ENCODE measurements at places on chromosomes 11 and 22. TPM values are rescaled to one million over a fixed set of nuclear protein-coding genes. Genes with fewer than 3 reads are reported as not detected.

The TRIM48 gene
- total RNA-seq, result not detected

The RASD2 gene
- total RNA-seq, result 1.3 TPM

The ATG2A gene
- total RNA-seq, result 22.5 TPM

The UBASH3B gene
- 8.1 TPM for total RNA-seq

The RGL4 gene
- not detected for total RNA-seq

The PDGFB gene
- 7.2 TPM for total RNA-seq

The STK33 gene
- 11.3 TPM for total RNA-seq

The SMC1B gene
- total RNA-seq, result not detected

The BBS1 gene
- 26.5 TPM for total RNA-seq

The NAALAD2 gene
- 4.0 TPM for total RNA-seq

The IL17REL gene
- total RNA-seq, result 0.04 TPM

The WBP2NL gene
- not detected for total RNA-seq

The OR6T1 gene
- total RNA-seq, result not detected
